NCI-H1092 (cell line): ENCODE measurements at places on chromosomes 7 and 10.

DNA sequence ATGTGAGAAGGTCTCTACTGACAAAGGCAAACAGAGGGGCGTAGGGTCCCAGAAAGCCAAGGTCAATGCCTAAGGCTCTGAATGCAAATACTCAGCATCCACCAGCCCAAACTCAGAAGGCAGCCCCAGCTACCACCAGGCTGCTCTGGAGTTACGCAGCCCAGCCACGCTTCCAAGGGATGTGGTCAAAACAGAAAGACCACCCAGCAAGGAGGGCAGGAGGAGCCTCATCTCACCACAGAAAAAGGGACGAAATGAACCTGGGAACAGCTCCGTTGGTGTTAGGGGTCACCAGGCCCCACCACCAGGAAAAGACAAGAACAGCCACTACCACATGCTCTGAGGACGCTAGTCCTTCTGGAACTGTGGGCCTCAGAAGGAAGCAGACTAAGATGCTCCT is 65.1 kb downstream of the CTBP2 start:
- no peak for DNase-seq

GRCh38 chr7:30745261-30745941 is 6.5 kb upstream of the INMT start:
- DNase-seq, result no peak

DNA sequence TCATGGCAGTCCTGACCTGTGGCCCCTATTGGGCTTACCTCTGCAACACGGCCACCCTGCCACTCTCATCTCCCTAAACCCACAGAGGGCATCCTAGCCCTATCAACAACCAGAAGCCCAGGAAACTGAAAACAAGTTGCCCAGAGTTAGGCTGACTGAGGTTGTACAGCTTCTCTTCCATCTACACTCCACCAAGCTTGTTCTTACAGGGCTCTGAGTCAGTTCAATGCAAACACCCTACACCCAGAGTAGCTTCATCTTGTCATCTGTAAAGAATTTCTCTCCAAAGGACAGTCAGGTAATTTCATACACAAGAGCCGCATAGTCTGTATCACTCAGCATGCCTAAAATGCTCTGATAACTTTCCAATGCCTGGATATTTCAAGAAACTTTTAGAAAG is 175.4 kb downstream of the ARID5B start:
- DNase-seq, result no peak

- DNase-seq, result no peak
These were observed 114.5 kb downstream of the INSYN2A start for GRCh38 chr10:127081851-127082345.

DNA sequence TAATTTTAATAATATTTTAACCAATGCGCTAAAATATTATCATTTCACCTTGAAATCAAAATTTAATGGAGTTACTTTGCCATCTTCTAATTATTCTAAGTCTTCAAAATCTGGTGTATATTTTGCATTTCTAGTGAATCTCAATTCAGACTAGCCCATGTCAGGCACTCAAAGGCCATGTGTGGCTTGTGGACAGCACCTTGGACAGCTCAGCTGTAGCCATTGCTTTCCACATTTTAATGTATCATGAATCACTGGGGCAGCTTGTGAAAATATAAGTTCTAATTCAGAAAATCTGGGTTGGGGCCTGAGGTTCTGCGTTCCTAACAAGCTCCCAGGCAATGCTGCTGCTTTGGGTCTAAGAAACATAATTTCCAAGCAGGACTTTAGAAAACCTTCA is 57.2 kb downstream of the MGAM2 start:
- DNase-seq, result no peak

DNA sequence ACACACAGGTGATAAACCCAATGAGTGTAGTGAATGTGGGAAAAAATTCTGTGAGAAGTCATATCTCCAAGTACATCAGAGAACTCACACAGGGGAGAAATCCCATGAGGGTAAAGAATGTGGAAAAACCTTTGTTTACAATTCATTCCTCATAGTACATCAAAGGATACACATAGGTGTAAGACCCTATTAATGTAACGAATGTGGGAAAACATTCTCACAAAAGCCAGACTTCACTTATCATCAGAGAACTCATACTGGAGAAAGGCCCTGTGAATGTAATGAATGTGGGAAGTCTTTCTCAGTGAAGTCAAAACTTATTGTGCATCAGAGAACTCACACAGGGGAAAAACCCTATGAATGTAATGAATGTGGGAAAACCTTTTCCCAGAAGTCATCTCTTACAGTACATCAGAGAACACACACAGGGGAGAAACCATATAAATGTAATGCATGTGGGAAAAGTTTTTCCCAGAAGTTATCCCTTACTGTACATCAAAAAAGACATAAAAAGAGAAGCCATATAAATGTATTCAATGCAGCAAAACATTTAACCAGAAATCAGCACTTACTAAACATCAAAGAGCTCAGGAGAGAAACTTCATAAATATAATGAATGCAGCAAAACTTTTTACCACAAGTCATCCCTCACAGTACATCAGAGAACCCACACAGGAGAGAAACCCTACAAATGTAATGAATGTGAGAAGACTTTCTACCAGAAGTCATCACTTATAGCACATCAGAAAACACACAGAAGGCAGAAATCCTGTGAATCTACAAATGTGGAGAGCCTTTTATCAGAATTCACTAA is 49.8 kb downstream of the ZNF239 start:
- no peak for DNase-seq

GRCh38 chr7:108280136-108280535 is 150.0 kb upstream of the LAMB4 start:
- DNase-seq, result peak; percentile 74

DNA sequence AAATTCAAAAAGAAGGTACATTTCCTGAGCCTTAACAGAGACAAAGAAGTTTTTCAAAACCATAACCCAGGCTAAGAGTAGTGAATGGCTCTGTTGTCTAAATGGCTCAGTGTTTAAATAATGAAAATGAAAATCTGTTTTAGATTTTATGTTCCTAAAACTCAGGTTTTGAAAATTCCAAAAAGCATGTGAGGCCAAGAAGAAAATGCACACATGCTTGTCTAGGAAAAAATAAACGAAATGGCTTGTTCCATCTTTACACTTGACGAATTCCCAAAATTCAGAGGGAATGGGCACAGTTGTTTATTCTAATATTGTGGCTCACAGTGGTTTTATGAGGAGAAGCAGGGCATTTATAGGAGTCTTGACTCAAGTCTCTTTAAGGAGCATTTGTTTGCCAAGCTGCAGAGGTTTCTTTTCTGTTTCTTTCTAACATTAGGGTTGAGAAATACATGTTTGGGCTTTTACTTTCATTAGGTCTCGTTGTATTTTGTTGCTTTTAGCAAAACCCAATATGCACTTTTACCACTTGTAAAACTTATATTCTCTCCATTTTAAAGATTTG is 527.6 kb upstream of the ANKRD30A start:
- DNase-seq, result no peak

DNA sequence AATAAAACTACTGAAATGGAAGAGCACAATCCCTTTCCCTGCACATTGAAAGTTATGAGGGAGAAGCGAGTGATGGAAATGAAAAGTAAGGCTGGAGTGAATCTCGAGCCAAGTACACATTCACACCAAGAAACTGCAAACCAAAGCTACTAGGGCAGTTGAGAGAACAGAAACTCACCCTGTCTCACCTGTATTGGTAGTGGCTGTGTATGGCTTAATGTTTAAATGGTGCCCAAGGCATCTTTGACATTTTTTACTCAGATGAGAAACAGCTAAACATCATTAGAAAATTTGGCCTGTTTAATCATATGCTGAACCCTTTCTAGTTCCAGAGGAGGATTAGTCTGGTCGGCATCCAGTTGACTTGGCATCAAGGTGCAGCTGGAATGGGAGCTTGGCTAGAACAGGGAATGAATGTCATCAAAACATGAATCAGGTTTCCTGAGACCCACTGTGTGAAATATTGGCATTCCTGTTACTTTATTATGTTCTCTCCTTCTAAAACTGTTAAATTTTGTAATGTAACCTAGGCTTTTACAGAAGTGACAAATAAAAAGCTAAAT is 840.8 kb downstream of the GRM8 start:
- no peak for DNase-seq

DNA sequence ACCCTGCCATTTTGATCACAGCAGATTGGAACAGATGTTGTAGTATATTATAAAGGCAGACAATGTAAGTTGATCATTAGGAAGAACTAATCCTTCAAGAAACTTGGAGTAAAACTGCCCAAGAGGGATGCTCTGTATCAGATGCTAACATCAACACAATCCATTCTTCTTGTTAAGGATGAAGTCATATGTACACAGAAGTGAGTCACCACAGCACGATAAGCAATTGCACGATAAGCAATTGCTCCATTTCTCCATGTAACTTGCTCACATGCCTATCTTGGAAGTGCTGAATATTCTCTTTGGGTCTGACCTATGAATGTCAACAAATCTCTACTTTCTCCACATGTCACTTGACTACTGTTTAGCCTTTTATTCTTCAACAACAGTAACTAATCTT is 41.5 kb upstream of the DMTF1 start:
- DNase-seq, result no peak

GRCh38 chr7:90816511-90817142 is 220.5 kb downstream of the CDK14 start:
- no peak for DNase-seq
